ENCODE measurements at places on chromosomes 3 and 15.

DNA sequence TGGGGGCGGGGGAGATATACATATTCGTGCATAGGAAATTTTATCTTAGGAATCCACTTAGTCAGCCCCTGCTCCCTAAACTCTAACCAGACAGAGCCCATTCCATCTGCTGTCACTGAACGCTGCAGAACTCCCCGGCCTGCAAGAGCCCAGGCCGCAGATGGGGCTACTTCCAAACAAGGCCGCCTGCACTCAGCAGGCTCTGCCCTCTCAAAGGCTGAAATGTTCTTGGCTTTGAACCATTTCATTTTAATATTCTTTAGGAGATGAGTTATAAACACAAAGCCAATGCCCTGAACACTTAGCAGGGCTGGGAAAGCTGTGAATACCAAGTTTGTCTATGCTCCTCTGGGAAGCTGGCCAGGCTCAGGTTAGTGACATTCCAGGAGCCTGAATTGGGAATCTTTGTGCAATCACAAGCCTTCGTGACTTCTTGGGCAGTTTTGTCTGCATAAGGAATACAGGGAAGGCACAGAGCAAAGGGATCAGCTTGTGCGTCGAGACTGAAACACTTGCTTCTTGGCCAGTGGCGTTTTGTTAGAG is 65.0 kb downstream of the SYNM start:
- DNase-seq: no peak

GRCh38 chr3:59180006-59180405 is 130.2 kb upstream of the CFAP20DC start:
- peak; percentile 71 for DNase-seq

GRCh38 chr15:66841953-66842681 is 140.1 kb downstream of the SMAD6 start:
- no peak for DNase-seq

GRCh38 chr3:115388166-115388565 is 235.1 kb upstream of the GAP43 start:
- no peak for DNase-seq

DNA sequence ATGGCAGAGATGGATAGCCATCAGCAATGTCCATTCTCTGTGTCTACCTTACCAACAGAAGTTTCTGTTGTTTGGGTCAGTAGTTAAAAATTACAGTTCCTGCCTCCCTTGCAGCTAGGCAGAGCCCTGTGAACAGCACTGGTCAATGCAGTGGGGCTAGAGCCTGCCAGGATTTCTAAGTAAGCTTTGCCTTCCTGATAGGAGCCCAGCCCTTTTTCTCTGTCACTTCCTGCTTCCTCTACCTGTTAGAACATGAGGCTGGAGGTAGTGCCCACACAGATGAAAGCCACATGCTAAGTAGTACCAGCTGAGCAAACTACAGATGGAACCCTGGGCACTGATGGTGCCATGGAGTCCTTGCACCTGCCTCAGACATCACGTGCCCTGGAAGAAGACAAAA is 45.0 kb downstream of the MGLL start:
- DNase-seq: no peak

DNA sequence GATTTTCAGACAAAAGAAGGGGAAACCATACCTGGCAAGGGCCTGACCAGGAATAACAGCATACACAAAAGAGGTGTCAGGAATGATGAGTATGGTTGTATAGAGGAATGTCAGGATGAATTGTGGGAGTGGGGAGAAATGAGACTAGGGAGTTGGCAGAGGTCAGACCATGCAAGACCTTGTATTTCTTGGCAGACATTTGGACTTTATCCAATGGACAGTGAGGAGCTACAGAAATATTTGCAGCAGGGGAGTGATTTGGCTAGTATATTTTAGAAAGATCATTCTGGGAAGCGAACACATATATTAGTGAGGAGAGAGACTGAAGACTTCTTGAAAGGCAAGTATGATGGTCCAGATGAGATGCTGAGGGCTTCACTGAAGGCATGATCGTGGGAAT is 25.4 kb upstream of the ALPK3 start:
- no peak for DNase-seq

DNA sequence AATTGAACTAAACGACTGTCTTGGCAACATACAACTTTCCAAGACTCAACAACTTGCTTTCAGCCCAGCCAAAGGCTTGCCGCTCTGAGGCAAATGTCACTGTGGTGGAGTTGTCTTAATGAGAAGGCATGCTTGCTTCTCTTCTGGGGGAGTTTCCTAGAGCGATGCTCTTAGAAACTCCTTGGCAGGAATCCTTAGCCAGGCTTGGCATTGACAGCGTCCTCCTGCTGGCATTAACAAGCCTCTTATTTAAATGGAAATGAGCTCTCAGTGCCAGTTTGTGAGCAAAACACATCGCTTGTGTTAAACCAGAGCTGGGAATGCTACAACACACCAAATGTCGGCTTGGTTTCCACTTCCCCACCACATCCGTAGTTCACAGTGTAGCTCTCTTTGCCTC is 265.5 kb upstream of the TPRG1 start:
- no peak for DNase-seq

- no peak for DNase-seq
Observed at GRCh38 chr15:83198476-83198875, 9.1 kb downstream of the HDGFL3 start.

- DNase-seq: no peak
Observed at GRCh38 chr15:88894348-88894818, 961 bp downstream of the HAPLN3 start.

- no peak for DNase-seq
Observed at GRCh38 chr3:65268426-65268825, 580.6 kb upstream of the ADAMTS9 start.

GRCh38 chr3:141797819-141798447 is 34.7 kb downstream of the GRK7 start:
- no peak for DNase-seq

DNA sequence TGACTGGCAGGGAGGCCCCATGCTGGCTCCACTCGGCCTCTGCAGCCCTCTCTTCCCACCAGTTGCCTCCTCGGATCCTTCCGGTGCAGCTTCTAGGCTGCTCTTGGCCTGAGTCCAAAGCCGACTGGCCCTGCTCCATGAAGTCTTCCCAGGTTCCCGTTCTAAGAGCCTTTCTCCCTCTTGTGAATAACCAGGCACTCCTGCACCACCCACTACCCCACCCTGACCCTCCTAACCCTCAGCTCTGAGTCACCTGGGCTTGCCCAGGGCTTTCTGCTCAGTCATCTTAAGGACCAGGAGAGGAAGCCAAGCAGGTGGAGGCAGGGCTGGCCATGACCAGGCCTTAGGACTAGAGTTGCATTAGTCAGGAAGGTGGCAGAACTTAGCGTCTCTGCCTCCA is 28.1 kb upstream of the CNBP start:
- no peak for DNase-seq

DNA sequence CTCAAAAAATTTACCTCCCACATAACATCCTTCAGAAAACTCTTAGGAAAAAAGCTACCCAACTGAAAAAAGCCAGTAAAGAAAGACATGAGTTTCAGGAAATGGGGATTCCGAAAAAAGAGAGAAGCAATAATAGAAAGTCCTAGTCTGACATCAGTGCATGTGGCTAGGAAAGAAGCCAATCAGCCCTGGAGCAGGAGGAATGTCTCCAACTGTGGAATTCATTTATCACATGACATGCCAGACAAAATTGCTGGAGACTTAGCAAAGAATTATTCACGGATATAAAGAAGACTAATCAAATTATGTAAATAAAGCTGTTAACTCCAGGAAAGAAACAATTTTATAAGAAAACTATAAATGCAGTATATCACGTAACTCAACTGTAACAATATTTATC is 258.9 kb upstream of the RARB start:
- no peak for DNase-seq

DNA sequence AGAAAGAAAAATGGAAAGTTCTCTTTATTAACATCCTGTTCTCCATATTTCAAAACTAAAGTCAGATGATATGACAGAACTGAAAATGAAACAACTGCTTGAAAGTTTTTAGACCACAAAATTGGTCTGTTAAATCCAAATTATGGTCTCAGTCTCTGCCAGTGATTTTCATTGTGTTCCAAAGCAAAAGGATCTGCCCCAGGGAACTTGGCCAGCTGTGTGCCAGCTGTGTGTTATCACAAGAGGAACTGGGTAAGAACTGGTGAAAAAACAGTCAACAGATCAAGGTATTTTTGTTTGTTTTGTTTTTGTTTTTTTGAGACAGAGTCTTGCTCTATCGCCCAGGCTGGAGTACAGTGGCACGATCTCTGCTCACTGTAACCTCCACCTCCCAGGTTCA is 323.3 kb downstream of the CTNNB1 start:
- DNase-seq: no peak

DNA sequence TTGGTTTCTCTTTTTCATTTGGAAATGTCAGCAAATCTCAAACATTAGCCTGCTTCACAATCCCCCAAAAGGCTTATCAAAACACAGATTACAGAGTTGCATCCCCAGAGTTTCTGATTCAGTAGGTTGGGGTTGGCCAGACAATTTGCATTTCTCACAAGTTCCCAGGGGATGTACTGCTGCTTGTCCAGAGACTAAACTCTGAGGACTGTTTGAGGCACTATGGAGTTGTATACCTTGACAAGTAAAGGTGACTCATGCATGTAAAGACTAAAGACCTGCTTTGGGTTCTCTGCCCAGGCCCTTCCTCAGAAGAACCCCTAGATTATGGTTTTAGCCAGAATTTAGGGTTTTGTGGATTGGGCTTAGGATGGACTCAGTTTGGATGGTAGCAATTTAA is 151.1 kb upstream of the ARHGEF26 start:
- no peak for DNase-seq

GRCh38 chr3:185744997-185745843 is 79.6 kb downstream of the IGF2BP2 start:
- DNase-seq: no peak

DNA sequence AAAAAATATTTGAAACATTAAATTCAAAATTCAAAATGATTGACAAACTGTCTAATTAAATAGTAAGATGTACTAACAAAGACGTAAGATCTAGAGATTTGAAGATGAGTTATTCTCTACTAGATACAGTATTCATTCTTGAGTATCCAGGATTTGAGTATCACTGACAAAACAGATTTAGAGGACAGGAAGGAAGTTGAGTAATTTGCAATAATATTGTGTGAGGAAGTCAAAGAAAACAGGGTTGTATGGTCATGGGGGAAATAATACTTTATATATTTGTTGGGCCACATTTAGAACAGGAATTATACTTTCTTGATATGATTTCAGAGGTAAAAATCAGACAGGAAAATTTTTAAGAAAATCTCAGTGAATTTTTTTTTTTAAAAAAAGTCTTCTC is 393.1 kb upstream of the CDIN1 start:
- no peak for DNase-seq

GRCh38 chr3:195451373-195452015 is 8.7 kb upstream of the ACAP2 start:
- DNase-seq: no peak

- no peak for DNase-seq
Observed at GRCh38 chr3:134441321-134441720, 44.5 kb downstream of the ANAPC13 start.

DNA sequence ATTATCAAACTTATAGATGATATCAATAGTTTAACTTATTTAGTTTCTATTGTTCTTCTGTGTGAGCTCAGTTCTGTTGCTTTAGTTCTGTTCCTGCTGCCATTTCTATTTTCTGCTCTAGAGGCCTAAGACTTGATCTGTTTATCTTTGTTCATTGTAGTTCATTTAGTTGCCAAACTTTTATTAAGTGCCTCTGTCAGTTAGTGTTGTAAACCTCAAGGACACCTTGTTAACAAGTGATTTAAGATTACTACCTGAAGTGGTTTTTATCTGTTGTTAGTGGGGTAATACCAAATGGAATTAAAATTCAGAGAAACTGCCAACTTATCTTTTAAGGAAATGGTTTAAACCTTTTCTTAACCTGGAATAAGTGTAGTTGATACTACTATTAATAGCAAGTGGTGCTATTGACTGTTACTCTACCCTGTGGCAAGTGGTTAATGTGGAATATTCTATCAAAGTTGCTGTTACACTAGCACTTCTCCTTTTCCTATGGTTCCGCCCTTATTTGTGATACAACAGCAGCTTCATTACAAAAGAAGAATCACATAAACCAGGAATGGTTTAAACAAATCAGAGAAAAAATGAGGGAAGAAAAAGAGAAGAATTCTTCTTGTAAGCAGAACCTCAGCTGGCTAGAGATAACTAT is 500.6 kb upstream of the GOLIM4 start:
- DNase-seq: no peak

DNA sequence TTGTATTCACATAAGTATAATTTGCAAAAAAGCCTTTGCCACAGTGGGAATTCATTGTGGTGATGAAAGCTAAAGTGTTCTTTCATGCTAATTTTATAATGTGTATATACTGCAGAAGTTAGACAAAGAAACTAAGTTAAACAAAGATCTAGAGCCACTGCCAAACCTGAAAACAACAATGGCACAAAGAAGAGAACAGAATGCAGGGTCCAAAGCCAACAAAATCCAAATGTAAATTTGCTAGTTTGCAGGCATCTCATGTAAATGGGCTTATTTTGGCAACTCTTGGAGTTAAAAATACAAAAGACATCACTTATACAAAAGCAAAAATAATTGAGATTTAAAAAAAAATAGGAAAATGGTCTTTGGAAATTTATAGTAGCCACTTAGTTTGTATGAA is 123.0 kb downstream of the TCF12 start:
- DNase-seq: no peak
